Chondrocyte (in vitro differentiated cells): ENCODE measurements at places on chromosomes 6 and 20. TPM values are rescaled to one million over a fixed set of nuclear protein-coding genes. Genes with fewer than 3 reads are reported as not detected.

The WFDC12 gene
- not detected in 3 replicates for total RNA-seq

The ACAT2 gene
- 36.0 to 43.5 TPM (median 38.4 TPM) in 3 replicates for total RNA-seq

DNA sequence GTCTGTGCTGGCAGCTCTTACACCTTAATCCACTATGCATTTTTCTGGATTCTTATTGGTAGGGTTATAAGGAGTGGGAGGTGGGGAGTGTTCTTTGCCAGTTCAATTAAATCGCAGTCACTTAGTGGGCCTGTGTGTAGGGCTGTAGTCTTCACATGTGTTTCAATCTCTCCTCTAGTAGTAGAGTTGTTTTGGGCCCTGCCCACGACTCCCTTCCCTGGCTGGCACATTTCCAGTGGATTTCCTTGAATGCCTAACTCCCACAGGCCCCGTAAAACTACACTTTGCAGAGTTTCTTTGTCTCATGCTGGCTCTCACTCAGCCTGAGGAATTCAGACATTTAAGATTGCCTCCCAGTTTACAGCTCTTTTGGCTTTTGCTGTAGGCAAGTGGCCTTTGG lies 414.0 kb upstream of the OPRM1 start:
- H3K4me3 ChIP-seq: no peak overlapping the region
- no peak for DNase-seq
- H3K27ac ChIP-seq: no peak overlapping the region
- no peaks in the 10 kb centered on the region for H3K27me3 ChIP-seq
- no peaks in the 10 kb centered on the region for H3K36me3 ChIP-seq

- no peak overlapping the region for H3K27ac ChIP-seq
- no peak overlapping the region for H3K4me3 ChIP-seq
- no peak for DNase-seq
Measured at GRCh38 chr6:122620902-122621301, 10.7 kb downstream of the PKIB start.

The BPIFB4 gene
- not detected in 3 replicates for total RNA-seq

DNA sequence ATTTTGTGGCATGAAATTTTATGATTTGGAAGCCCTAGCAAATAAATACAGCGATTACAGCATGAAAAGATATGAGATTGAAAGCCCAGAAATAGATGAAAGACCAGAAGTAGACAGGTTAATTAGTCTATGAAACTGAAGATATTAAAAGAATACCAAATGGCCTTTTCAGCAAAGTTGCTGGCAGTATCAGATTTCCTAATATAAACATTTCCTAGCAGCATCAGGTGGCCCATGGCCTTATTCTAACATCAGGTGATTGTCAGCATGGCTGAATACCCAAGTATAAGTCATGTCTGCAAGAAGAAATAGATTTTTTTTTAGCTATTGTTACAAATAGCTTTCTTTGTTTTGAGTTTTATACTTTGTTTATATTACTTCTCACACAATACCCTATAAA lies 93.2 kb downstream of the CLVS2 start:
- no peak for DNase-seq
- H3K4me3 ChIP-seq: no peak overlapping the region
- no peaks in the 10 kb centered on the region for H3K36me3 ChIP-seq
- H3K4me1 ChIP-seq: peaks cover 11% of the 10 kb centered on the region

The WFDC2 gene
- not detected in 3 replicates for total RNA-seq

- peaks cover 19% of the 10 kb centered on the region for H3K36me3 ChIP-seq
- peaks cover 19% of the 10 kb centered on the region for H3K4me1 ChIP-seq
- DNase-seq: no peak
- peak overlapping the region; percentile 87 for H3K27ac ChIP-seq
- H3K4me3 ChIP-seq: peak overlapping the region; percentile 85
- no peaks in the 10 kb centered on the region for H3K27me3 ChIP-seq
Measured at GRCh38 chr20:45407067-45407745, 883 bp upstream of the DBNDD2 start.

DNA sequence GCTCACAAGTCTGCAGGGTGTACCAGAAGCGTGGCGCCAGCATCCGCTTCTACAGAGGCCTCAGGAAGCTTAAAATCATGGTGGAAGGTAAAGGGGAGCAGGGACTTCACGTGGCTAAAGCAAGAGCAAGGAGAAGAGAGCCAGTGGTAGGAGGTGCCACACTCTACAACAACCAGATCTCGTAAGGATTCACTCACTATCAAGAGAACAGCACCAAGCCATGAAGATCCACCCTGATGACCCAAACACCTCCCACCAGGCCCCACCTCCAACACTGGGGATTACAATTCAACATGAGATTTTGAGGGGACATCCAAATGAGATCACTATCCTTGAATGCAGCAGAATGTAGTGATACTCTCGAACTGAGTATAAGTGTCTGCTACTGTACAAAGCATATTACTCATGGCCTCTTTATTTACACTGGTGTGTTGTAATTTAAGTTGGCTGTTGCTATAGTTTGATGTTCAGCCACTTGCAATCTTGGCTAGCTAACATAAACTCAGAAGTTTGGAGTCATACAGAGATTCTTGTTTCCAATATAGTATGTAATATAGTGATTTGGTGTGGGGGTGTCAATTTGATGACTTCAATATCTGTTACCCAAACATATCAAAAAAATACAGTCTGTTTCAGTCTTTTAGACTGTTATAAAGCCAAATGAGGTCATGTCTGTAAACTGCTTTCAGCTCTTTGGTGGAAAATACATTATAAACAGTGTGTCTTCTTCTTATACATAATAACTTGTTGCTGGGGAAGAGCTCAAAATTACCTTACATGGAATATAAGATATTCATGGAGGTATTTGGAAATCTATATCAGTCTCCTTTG lies 39.4 kb upstream of the MYLIP start:
- peak overlapping the region; percentile 30 for H3K27ac ChIP-seq
- no peak overlapping the region for H3K4me3 ChIP-seq
- H3K36me3 ChIP-seq: no peaks in the 10 kb centered on the region
- peaks cover 10% of the 10 kb centered on the region for H3K4me1 ChIP-seq
- DNase-seq: no peak

DNA sequence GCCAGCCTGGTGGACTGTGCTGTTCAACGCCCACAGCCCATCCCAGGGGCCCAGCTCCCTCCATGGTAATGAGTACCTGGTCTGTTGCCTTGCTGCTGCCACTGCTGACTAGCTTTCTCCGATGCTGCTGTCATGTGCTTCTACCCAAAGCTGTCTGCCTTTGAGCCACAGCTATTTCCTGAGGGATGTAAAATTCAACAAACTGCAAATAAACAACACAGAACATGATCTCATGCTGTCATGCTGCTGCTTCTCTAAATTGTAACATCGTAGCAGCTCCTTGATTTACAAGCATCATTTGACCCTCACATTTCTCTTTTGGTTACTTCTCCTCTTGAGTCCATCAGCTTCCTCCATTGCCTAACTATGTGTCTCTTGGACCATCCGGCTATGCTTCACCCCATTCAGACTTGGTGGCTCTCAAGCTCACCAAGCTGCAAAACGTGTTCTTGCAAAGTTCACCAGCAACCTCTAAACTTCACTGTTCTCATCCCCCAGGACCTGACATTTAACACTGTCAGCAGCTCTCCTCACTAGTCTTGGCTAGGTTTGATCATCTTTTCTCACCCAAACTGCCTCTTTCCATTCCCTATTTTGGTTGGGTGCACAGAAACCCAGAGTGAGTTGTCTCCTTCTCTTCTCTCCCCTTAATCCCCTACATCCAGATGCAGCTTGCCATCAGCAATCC lies 54.6 kb downstream of the FYN start:
- peak overlapping the region; percentile 18 for H3K27ac ChIP-seq

The HLA-DQA1 gene
- total RNA-seq: not detected in 3 replicates

The RUNX2 gene
- total RNA-seq: 12.2 to 20.4 TPM (median 14.0 TPM) in 3 replicates

DNA sequence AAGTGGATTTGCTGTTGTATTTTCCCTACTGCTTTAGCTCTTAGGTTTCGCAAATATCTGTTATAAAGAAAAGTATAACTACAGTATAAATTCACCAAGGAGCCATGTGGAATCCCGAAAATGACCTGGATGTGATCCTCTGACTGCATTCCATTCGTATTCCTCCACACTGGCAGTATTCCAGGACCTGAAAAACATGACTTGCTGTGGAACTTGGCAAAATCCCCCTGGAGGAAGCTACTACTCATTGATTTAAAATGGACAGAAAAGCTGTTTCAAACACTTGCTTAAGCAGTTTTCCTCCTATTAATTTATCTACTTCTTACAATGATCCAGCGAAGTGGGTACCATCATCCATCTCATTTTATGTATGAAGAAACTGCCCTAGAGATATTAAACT lies 13.3 kb upstream of the ENPP5 start:
- peaks cover 20% of the 10 kb centered on the region for H3K4me1 ChIP-seq
- peaks cover 19% of the 10 kb centered on the region for H3K27me3 ChIP-seq
- no peaks in the 10 kb centered on the region for H3K36me3 ChIP-seq
- no peak overlapping the region for H3K4me3 ChIP-seq
- no peak overlapping the region for H3K27ac ChIP-seq

- H3K27me3 ChIP-seq: no peaks in the 10 kb centered on the region
- peak overlapping the region; percentile 36 for H3K27ac ChIP-seq
- H3K4me1 ChIP-seq: peaks cover 43% of the 10 kb centered on the region
- no peaks in the 10 kb centered on the region for H3K36me3 ChIP-seq
- DNase-seq: no peak
Measured at GRCh38 chr6:113359155-113360140, 497.7 kb upstream of the MARCKS start.

The TRAM2 gene
- 159 to 178 TPM (median 159 TPM) in 3 replicates for total RNA-seq

The OR10C1 gene
- not detected in 3 replicates for total RNA-seq

- peaks cover 60% of the 10 kb centered on the region for H3K4me1 ChIP-seq
- DNase-seq: no peak
- H3K27ac ChIP-seq: peak overlapping the region; percentile 42
- no peaks in the 10 kb centered on the region for H3K27me3 ChIP-seq
Measured at GRCh38 chr20:1377341-1377871, 15.4 kb downstream of the FKBP1A start.

DNA sequence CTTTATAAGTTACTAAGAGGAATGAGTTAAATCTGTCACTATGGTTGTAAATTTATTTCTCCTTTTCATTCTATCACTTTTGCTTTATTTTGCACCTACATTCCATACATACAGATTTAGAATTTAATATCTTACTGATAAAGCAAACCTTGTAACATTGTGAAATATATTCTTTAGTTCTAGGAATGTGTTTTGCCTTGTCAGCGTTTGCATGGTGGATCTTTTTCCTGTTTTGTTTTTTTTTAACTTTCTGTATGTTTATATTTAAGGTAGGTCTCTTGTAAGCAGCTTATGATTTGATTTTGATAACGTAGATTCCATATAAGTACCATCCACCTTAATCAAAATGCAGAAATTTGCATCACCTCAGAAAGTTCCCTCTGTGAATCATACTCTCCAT lies 16.4 kb downstream of the RAB22A start:
- no peak overlapping the region for H3K4me3 ChIP-seq
- DNase-seq: no peak
- H3K4me1 ChIP-seq: peaks cover 38% of the 10 kb centered on the region
- no peak overlapping the region for H3K27ac ChIP-seq
- no peaks in the 10 kb centered on the region for H3K27me3 ChIP-seq

DNA sequence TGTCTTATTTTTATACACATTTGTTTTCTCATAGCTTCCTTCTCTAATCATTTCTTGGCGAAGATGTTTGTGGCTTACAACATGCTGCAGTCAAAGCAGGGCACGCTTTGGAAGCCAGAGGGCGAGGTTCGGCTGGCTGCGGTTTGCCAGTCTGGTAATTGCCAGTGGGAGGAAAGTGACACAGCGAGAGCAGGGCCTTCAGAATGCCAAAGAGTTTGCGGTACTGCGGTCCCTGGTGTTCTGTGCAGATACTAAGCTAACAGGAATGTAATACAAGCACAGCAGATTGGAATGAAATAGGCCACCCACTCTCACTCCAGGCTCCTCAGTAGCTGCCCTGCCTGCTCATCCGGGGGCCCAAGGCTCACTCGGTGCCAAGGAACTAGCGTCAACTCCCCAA lies 58.7 kb upstream of the TGM3 start:
- peaks cover 2% of the 10 kb centered on the region for H3K27me3 ChIP-seq
- peaks cover 22% of the 10 kb centered on the region for H3K4me1 ChIP-seq
- no peaks in the 10 kb centered on the region for H3K36me3 ChIP-seq
- peak overlapping the region; percentile 84 for H3K27ac ChIP-seq
- DNase-seq: no peak
- H3K4me3 ChIP-seq: no peak overlapping the region

The SAMD5 gene
- total RNA-seq: 9.2 to 23.9 TPM (median 9.4 TPM) in 3 replicates

The TREM1 gene
- 0.25 TPM in 1 of 3 replicates, not detected in the others for total RNA-seq

GRCh38 chr6:132733814-132734213 lies 20.0 kb upstream of the VNN1 start:
- no peak overlapping the region for H3K27ac ChIP-seq
- H3K4me3 ChIP-seq: no peak overlapping the region
- H3K27me3 ChIP-seq: peaks cover 21% of the 10 kb centered on the region
- H3K4me1 ChIP-seq: no peaks in the 10 kb centered on the region
- H3K36me3 ChIP-seq: no peaks in the 10 kb centered on the region
- DNase-seq: no peak

- H3K4me3 ChIP-seq: no peak overlapping the region
- peaks cover 25% of the 10 kb centered on the region for H3K36me3 ChIP-seq
- no peaks in the 10 kb centered on the region for H3K27me3 ChIP-seq
- DNase-seq: no peak
- peaks cover 44% of the 10 kb centered on the region for H3K4me1 ChIP-seq
Measured at GRCh38 chr6:30915591-30915946, 1.5 kb downstream of the VARS2 start.

The PGC gene
- total RNA-seq: not detected in 3 replicates

The ZNF512B gene
- 36.5 to 44.3 TPM (median 37.2 TPM) in 3 replicates for total RNA-seq

DNA sequence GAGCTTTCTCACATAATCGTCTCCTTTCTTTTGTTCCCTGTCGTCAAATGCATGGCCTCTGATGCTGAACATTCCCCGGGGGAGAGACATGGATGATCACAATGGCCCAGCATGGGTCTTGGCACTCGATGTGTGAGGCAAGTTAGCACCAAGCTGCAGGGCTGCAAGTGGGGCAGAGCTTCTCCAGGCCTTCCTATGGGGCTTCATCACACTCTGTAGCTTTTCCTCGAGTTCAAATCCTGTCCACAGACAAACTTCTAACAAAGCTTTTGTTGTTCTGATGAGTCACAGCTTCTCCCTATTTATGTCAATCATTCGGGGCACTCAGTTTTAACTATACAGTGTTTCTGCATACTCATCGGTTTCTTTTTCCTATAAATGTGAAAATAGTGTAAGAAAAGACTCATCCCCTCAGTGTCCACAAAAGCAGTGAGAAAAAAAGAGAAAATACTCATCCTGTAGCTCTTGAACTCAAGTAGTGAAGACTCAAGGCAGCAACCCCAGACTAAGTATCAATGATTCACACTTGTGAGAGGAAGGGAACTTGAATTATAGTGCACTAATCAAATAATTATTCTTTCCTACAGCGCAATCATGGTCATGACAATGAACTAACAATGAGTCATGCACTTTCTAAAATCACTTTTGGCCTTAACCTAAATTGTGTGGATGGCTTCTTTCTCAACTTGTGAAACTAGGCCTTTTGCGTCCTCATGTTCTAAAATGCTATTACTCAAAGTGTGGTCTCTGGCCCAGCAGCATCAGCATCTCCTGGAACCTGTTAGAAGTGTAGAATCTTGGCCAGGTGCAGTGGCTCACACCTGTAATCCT lies 68.4 kb upstream of the NOX3 start:
- no peaks in the 10 kb centered on the region for H3K27me3 ChIP-seq
- H3K4me1 ChIP-seq: peaks cover 19% of the 10 kb centered on the region
- H3K36me3 ChIP-seq: no peaks in the 10 kb centered on the region
- H3K4me3 ChIP-seq: no peak overlapping the region

- DNase-seq: no peak
- no peaks in the 10 kb centered on the region for H3K27me3 ChIP-seq
- no peak overlapping the region for H3K4me3 ChIP-seq
Measured at GRCh38 chr6:5046430-5046829, 38.7 kb upstream of the PPP1R3G start.
